Spleen (tissue), 13 donors: ENCODE measurements at places on chromosomes 12 and 14. TPM values are rescaled to one million over a fixed set of nuclear protein-coding genes. Genes with fewer than 3 reads are reported as not detected.

GRCh38 chr14:96747608-96748007, 49.6 kb upstream of the VRK1 start:
- DNase-seq: no peak

- peak; percentile 68 for DNase-seq
Observed at GRCh38 chr14:87805315-87805723, 187.7 kb downstream of the GALC start.

DNA sequence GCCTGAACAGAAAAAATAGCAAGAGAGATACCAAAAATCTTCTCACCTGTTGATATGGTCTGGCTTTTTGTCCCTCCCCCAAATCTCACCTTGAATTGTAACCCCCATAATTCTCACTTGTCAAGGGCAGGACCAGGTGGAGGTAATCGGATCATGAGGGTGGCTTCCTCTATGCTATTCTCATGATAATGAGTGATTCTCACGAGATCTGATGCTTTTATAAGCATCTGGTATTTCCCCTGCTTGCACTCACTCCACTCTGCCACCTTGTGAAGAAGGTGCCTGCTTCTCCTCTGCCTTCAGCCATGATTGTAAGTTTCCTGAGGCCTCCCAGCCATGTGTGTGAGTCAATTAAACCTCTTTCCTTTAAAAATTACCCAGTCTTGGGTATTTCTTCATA, 291.2 kb downstream of the CPNE8 start:
- DNase-seq: no peak

GRCh38 chr12:8828257-8829124, 6.1 kb downstream of the A2ML1 start:
- DNase-seq: no peak

DNA sequence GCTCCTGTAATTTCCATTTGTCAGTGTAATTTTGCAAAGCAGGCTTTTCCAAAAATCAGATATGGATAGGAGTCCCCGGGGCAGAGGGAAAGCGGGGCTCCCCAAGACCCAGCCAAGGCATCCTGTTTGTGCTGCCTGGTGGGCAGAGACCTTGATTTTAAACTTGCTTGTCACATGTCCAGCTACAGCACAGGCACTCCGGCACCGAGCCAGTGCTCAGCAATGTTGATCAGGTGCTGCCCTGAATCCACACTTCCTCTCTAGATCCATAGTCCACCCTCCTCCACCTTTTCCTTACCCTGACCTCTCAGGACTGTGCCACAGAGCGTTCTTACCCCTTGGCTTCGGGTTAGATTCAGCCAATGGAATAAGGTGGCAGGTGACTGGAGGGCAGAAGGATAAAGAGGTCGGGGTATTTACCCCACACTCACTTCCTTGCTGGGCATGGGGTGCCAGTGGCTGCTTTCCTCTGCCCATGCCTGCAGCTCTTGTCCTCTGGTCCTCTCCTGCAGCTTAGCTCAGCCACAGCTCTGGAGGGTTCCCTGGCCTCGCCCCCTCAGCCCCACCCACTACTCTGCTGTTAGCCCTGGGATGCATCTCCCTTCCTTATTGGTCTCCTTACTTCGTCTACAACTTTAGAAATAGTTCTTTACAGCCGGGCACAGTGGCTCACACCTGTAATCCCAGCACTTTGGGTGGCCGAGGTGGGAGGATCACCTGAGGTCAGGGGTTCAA, 80.1 kb downstream of the IRF2BPL start:
- no peak for DNase-seq

DNA sequence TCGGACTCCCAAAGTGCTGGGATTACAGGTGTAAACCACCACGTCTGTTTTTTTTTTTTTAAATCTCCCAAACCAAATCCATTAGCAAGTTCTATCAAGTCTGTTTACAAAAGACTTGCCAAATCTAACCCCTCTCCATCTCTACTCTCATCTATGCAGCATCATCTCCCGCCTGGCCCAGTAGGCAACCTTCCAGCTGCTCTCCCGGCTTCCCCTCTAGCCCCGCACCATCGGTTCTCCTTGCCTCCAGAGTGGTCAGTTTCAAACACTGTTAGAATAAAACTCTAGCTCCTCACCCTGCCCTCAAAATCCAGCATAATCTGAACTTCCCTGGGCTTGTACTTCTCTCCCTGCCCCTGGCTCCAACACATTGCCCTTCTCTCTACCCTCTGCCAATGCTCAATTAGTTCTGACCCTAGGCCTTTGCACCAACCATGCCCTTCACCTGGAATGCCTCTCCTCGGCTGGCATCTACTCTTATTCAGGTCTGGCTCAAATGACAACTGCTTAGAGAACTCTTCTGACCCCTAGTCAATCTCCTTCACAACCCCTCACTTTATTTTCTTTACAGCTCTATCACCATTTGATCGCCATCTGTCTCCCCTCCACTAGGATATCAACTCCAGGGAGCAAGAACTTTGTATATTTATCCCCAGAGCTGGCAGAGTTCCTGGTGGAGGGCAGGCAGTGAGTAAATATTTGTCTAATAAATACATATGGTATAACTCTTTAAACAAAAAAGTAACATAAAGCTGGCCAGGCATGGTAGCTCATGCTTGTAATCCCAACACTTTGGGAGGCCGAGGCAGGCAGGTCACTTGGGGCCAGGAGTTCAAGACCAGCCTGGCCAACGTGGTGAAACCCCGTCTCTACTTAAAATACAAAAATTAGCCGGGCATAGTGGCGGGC, 4.9 kb downstream of the WSB2 start:
- DNase-seq: no peak

DNA sequence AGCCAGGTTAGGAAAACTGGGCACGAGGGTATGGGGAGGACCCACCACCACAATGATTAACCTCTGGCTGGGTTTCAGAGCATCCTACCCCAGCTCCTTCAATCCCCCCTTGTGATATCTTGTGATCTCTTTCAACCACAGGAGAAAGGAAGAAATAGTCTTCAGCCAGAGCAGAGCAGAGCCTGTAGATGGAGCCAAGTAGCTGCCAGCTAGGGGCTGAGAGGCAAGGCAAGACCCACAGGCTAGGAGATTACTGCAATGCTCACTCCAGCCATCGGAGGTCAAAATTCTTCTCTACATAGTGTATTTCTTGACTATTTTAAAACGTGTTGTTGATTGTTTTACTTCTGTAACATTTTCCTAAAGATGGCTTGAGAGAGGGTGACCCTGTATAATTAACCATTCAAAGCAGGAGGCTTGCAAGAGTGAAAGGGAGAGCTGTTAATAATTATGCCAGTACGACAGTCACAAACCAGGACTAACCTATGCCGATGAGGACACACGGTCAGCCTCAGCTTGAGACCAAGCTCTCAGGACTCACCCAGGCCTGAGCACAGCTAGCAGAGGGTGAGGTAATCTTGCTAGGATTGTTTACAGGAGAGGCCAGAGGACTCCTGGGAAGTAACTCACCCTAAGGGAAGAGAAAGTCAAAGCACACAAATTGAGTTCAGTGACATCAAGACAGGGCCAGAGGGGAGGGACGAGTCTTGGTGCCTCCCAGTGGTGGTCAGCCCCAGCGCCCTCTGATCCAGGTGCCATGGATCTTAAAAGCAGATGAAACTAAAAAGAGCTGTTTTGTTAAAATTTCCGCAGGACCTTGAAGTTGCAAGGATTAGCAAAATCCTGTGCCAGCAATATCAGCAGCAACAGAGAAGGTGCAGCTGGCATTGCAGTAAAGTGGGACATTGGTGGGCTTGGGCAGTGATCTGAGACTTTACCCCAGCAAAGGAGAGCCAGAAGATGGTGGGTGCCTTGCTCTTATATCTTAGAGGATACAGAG, 29.8 kb upstream of the CDKN3 start:
- DNase-seq: no peak

DNA sequence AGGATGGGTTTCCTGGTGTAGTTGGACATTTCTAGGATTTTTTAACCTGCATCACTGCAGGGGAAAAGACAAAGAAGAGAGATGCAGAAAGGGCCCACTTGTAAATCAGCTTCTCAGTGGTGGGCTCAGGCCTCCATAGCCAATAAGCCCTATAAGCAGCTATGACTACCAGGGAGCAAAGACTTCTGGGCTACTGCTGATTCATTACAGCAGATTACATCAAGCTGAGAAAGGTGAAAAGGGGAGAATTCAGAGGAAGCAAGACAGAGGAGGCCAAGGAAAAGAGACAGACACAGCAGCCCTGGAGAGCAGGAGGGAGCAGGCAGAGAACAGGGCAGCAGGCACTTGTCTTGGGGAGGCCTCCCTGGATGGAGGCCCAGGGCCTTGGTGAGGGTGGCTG, 95.2 kb downstream of the KCNA5 start:
- no peak for DNase-seq

DNA sequence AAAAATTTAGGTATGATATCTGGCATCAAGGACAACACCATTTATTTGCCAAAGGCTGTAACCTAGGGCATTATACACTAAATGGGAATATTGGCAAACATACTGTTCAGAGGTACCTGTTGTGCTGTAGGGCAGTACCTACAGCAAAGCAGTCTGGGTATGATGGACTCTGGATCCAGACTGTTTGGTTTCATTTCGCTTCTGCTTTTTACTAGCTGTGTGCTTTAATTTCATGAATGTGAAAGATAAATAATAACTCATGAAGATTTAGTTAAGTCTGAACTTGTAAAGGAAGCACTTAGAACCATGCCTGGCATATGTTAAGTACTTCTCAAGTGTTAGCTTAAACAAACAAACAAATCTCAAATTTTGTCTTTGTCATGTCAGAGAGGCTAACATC, 17.7 kb upstream of the SLC38A2 start:
- no peak for DNase-seq

DNA sequence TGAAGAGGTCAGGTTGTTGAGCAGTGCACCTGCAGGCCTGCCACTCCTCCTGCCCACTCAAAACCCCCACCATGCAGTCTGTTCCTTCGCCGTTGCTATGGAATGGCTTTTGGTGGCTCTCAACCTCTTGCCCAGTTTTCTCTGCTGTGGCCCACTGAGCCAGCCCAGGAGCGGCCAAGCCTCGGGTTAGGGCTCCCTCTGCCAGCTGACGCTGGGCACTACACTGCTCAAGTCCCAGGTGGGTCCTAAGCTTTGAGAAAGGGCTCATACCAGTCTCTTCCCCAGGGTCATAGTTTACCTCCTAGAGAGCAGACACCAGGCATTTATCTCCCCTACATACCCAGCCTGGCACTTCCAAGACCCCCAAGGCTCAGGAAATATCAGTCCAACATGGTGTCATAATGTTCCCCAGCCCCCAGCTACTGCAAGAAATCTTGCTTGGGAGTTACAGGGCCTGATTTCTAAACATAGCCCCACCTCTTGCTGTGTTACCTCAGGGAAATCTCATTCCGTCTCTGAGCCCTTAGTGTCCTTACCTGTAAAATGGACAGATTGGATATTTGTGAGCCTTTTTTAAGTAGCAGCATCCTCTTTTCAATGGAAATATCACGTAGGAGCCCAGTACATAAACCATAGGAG, 59.4 kb downstream of the TSPAN11 start:
- DNase-seq: no peak

- DNase-seq: no peak
Observed at GRCh38 chr14:50835280-50835679, 4.3 kb upstream of the NIN start.

Gene OR4K13
- not detected for total RNA-seq

Gene IAPP
- total RNA-seq: not detected

Gene TESPA1
- total RNA-seq: 13.7 TPM

Gene MGP
- total RNA-seq: 65.5 TPM
